CD4-positive, alpha-beta T cell treated with Interleukin-6 at 100 ng/mL for 8 hours (primary cell): ENCODE measurements at places on chromosomes 4 and X.

DNA sequence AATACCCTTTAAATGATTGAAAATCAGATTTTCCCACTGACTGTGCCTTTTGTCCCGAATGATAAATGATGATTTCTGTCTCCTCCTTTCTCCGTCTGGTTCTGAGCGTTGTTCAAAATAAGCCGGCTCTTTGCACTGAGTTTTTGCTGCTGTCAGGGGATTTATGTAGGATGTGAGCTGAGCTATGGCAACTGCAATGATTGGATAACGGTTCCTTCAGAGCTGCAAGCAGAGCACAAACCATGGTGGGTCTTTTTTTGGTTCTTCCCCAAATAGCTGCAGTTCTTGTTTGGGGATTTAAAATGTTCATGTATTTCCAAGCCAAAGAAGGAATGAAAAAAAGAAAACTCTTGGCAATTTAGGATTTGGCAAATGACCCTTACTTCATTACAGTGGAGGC is 124.5 kb upstream of the CASK start:
- DNase-seq, result no peak

DNA sequence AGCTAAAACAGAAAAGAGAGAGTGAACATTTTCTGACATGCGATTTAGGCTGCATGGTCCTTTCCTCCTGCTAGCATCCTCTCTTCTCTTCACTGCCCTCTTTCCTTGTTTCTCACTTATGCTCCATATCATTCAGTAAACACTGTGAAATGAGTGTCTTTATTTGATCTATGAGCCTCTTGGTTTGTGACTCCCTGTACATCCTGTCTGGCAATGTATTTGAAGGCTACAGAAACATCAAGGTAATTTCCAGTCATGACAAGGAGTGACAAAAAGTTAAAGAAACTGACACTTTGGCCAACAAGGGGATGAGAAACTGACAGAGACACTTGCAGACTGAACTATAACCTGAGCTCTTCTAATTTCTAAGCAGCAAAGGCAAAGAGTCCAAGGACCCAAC is 8.7 kb downstream of the FTHL17 start:
- DNase-seq, result no peak

- DNase-seq, result no peak
These were observed 23.8 kb upstream of the NSG1 start for GRCh38 chr4:4362991-4363697.

GRCh38 chr4:128757712-128758111 is 51.8 kb upstream of the JADE1 start:
- no peak for DNase-seq

- DNase-seq, result peak; percentile 77
These were observed 1.8 kb upstream of the HSD17B10 start for GRCh38 chrX:53435997-53436396.

GRCh38 chrX:10884246-10884645 is 226.9 kb upstream of the HCCS start:
- DNase-seq, result no peak

DNA sequence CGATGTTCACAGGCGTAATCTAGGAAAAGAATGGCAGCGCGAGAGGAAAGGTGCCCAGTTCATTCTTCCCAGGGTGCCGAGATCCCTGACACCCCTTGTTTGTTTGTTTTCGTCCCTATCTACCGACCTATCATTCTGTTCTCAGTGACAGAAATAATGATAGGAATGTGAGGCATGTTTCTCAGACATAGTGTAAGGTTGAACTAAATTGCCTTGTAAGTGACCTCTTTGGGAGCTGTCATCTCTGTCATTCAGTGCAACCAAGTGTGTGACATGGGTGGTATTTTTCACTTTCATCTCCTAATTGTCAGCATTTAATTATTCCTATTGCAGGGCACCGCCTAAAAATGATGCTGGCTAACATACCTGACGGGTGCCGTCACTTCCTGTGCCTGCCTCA is 24.4 kb downstream of the CLDN22 start:
- no peak for DNase-seq

GRCh38 chrX:32877592-32877991 is 333.8 kb downstream of the DMD start:
- no peak for DNase-seq

DNA sequence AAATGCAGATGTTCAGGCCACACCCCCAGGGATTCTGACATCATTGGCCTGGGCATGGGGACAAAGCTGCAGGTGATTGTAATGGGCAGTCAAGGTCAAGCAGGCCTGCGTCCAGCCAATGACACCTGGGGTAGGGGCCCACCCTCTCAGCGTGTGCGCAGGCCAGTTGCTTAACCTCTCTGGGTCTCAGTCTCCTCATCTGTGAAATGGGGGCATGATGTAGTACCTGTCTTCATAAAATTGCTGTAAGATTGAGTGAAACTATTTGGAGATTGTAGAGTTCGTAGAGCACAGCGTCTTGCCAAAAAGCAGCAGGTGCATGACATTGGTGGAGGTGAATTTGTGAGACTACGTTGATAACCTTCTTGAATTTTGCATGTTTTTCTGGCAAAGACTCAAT is 21.2 kb downstream of the RS1 start:
- no peak for DNase-seq

- no peak for DNase-seq
These were observed 5.4 kb upstream of the SHOX start for GRCh38 chrX:625137-625691.

DNA sequence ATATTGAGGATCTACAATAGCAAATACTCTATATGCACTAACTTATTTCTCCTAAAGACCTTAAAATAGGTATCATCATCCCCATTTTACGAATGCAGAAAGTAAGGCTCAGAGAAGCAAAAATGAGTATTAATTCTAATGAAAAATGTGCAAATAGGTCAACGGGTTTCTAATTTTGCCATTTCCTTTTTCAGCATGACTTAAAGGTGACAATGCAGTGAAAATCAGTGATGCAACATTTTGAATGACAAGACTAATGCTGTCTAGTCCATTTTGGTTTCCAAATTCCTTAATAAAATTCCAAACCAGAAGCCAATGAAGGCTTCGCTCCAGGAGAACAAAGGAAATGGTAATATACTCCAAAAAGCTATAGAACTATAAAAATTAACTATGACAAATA is 37.0 kb upstream of the IBSP start:
- no peak for DNase-seq

DNA sequence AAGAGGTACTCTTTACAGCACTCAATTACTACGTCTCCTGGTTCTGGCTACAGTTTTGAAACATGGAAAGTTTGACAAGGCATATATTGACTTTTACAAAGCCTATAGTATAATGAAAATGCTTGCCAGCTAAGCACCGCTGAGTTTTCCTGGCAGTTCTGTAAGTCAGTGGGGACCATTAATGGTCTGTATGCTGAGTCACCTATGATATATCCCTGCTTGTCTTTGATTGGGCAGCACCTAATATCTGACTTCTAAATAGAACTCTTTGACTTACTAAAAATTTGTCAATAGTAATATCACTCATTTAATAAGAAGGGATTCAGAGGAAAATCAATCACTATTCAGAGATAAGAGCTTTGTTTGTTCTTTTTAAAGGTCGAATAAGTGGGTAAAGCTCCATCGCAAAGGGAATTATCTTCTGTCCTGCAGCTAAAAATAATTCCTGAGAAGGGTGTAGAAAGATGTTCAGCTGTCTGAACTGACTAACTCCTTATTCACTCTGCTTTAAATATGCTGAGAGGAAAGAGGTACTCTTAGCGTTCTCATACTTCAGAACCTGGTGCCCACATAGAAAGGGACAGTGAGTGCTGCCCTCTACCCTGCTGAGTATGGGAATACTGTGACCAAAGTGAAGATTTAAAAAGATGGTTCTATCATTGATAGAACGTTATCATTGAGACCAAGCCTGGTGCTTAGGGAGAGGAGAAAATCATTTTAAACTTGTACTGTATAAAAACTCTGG is 959 bp downstream of the SMPX start:
- no peak for DNase-seq

- no peak for DNase-seq
These were observed 51.6 kb downstream of the NSD2 start for GRCh38 chr4:1922821-1923220.

- no peak for DNase-seq
These were observed 62.6 kb downstream of the CHIC2 start for GRCh38 chr4:54001668-54002365.

DNA sequence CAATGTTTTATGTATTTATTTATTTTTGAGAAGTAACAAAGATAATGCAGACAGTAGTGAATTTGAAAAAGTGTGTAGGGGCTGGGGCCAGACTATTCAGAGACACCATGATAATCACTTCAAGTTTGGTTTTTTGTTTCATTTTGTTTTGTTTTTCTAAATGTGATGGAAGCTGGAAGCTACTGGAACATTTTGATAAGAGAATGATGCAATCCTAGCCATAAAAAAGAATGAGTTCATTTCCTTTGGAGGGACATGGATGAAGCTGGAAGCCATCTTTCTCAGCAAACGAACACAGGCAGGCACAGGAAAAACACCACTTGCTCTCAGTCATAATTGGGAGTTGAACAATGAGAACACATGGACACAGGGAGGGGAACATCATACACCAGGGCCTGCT is 706.6 kb upstream of the EPHA5 start:
- DNase-seq, result no peak

DNA sequence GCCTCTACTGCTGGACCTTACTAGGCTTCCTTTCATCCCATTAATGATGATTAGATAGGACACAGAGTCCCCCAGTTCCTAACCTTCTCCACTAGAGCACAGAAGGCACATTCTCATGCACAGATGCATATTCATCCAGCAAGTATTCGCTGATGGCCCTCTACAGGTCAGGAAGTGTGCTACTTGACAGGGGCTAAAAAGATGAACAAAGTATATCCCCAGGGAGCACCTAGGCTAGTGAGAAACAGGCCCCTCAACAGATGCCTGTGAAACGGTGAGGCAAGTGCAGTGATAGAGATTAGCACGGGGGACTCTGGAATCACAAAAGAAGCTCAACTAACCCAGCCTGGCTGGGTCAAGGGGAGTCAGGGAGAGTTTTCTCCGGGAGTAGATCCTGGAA is 95.8 kb downstream of the MGST2 start:
- DNase-seq, result no peak

DNA sequence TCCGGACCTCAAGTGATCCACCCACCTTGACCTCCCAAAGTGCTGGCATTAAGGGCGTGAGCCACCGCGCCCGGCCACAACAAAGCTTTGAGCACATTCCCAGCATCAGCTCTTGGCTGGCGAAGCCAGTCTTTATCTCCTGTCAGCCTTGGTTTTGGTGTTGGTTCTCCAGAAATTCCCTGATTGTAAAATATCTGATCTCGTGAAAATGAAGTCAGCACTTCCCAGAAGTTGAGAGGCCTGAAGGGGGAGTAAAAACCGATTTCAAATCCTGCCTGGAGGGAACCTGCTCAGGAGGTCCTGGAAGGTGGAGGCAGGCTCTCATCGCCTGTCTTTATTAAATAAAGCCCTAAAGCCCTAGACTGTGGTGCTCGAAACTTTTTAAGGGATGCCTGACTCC is 33.6 kb downstream of the PTTG2 start:
- DNase-seq, result no peak

DNA sequence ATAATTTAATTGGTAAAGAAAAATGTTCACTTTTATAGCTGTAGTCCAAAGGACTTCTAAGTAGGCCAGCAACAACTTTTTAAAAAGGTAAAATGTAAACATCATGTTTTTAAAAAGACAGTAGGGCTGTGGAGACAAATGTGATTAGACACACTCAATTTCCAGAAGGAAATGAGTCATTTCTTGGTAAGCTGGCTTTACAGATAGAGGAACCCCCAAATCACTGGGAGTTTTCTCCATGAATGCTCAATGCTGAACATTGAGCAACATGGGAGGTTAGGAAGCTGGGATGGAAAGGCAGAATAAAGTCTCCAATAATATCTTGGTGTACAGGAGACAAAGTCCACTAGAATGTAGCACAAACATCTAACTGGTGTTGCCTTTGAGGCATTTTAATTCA is 121.3 kb downstream of the NWD2 start:
- no peak for DNase-seq

DNA sequence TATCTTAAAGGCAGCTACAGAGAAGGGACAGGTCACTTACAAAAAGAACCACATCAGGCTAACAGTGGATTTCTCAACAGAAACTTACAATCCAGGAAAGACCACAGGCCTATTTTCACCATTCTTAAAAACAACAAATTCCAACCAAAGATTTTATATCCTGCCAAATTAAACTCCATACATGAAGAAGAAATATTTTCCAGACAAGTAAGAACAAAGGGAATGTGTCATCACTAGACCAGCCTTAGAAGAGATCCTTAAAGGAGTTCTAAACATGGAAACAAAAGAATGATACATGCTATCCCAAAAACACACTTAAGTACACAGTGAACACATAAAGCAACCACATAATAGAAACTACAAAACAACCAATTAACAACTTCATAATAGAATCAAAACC is 105.6 kb downstream of the ANXA10 start:
- DNase-seq, result no peak

DNA sequence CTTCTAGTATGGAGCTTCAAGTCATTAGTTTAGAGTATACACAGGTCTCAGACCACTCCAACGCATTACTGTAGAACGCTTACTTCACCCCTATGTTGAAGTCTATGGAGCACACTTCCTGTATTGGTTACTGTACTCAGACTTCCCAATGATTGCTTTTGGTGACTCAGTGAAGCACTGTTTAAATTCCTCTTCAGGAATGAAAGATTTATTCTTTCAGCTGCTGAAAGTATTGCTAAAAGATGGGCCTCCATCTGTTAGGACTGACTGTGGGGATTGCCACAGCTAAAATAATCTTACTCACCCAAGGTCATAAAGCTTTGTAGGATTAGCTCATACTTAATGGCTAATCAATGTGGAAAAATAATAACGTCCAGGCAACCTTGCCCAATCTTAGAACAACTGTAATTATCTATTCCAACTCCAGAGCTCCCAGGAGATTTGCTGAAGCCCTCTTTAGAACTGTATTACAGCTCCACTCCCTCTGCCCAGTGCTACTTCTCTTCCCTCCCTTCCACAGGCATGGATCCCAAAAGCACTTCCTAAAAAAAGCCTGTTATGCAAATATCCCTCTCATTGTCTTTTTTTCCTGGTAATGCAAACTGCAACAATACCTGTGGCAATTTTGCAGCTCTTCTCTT is 281.9 kb upstream of the HS3ST1 start:
- no peak for DNase-seq

GRCh38 chrX:32041181-32041580 is 969.3 kb upstream of the FTHL17 start:
- DNase-seq, result no peak

DNA sequence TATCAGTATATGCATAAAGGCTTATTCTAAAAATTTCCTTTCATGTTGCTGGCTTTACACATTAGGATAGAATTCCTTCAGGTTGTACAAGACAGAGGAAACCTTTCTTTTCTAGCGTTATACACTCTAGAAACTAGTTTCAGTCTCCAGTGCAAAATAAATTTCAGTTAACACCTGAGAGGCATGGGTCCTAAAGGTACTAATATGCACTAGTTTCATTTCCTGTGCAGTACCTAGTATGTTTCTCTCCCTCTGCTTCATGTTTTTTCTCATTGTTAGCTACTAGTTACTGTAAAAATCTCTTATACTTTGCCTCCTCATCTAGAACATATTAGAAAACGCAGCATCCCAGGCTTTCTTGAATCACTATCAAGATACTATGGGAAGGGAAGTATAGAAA is 54.0 kb downstream of the SNX25 start:
- no peak for DNase-seq
